ENCODE measurements at places on chromosomes 1 and 21.

- DNase-seq = no peak
These were observed 22.9 kb downstream of the SUSD4 start for GRCh38 chr1:223341121-223341520.

DNA sequence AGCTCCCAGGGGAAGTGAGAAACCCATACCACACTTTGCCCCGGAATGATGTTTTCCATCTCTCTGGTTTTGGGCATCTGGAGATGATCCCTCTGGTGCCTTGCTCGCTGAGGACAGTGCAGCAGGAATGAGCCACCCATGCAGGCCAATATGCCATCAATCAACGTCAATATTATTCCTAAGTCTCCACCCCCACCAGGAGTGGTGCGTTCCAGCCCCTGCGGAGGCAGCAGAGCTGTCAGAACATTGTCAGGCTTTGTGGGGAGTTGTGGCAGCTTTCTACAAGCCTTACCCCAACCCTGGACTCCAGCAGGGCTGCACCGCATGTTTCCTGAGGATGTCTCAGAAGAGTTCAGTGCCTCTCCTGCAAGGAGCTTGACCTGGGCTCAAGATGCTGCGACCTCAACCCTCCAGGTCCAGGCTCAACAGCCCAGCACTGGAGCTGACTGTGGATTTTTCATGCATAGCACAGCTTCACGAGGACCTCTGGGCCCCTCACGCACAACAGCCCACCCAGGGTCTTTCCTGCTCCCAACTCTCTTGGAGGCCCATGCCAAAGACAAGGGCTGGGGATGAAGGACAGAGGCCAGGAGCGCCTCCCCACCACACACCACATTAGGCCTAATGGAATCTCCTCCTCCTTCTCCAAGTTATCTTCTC is 67.5 kb downstream of the PSMG1 start:
- no peak for DNase-seq

DNA sequence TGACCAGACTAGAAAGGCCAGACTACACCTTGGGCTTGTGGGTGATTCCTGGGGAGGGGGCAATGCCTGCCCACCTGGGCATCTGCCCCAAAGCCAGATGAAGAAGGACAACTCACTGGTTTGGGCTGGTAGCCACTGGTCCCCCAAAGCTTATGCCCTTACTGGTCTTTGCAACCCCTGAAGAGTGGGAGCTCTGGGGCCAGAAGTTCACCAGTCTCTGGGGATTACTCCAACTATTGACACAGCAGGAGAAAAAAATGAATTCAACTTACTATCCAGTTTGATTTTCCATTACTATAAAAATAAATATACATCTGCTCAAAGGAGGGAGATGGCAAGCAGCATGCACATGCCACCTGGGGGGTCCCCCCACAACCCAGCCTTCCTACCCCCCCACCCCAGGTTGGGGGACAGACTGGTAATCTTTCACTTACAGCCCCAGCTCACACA is 2.6 kb downstream of the AHDC1 start:
- DNase-seq = no peak

- no peak for DNase-seq
These were observed 13.7 kb downstream of the DHRS3 start for GRCh38 chr1:12604114-12604874.

- no peak for DNase-seq
These were observed 209.3 kb upstream of the C1orf105 start for GRCh38 chr1:172211221-172211620.

GRCh38 chr1:160618763-160619274 is 28.0 kb downstream of the SLAMF1 start:
- no peak for DNase-seq

DNA sequence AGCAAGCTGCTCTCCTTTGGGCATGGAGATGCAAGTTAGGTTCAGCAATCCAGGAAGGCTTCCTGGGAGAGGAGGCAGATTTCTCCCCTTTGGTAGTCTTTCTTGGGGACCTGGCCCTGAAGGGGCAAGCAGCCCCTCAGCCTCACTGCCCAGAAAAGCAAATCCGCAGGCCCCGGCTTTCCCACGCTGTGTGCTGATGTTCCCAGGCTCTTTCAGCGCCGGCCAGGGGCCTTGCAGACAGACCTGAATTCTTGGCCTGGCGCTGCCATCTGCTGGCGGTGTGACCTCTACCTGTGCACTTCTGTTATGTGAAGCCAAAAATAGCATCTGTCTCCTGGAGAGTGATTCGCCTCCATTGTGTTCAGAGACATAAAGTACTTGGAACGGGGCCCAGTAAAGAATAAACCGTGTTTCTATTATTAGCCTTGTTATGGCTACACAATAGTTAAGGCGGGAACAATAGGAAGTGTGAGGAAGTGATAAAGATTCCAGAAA is 64.8 kb downstream of the ALPL start:
- no peak for DNase-seq

GRCh38 chr1:236853921-236854604 is 59.0 kb downstream of the MTR start:
- no peak for DNase-seq

- DNase-seq = no peak
These were observed 52.8 kb downstream of the LBR start for GRCh38 chr1:225374996-225375395.

DNA sequence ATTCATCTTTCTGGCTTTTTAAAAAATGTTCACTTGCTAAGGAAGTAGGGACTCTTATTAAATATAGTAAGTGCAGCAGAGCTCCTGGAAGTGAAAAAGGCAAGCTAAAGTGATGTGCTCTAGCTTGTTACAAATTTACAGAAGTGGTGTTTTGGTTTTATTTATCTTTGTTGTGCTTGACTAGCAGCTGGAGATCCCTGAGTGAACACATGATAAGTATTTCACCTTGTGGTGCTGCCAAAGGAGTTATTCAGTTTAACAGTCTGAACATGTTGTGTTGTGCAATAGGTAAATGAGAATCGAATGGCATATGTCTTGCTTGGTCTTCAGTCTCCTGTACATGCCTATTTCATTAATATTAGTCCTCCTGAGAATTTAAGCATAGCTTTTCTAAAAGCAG is 315.7 kb downstream of the TPR start:
- no peak for DNase-seq

DNA sequence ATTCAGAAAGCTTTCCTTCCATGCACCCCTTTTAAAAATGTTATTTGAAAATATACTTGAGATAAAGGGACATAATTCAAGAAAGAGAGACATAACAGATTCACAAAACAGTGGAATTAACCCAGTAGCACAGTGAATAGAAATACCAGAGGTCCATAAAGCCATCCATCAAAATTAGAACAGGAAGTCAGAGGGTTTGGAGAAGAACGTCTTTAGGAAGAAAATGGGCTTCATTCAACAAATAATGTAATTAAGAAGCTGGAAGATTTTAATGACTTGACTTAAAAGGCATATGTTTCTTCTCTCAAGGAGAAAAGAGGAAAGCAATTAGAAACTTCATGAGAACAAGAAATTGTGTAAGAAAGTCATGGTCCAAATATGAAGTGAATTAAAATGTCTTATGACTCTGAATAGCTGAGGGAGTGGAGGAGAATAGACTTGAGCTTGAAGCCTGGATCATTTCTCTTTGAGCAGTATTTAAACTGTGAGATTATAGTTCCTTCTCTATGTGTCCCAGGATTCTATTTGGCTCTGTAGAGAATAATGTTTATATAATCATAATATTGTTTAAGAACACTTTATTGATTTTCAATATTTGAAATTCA is 7.9 kb upstream of the HCRTR1 start:
- DNase-seq = no peak

- DNase-seq = no peak
These were observed 36.1 kb downstream of the LRRC40 start for GRCh38 chr1:70169018-70169839.

DNA sequence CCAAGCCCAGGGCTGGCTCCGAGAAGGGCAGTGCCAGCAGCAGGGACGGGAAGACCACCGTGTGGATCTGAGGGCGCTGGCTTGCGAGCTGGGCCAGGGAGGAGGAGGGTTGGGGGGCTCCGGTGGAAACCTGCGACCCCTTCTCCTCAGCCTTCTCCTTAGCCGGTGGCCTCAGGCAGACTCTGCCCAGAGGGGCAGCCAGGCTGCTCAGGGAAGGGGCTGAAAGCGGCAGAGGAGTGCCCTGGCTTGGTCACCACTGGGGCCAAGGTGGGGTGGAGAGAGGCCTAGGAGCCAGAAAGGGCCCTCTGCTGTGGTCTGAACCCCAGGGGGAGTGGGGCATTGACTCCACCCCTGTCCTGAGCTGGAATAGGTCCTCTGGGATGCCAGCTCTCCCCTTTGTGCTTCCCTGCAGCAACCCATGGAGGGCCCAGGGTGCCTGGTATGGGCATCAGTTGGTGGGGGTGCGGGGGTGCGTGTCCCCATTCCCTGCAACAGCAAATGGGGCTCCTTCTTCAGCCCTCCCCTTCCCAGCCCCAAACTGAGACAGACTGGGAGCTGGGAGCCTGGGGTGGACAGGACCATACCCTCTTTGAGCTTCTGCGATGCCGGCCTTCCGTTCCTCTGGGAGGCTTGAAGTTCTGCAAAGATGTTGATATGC is 6.5 kb upstream of the IBA57 start:
- DNase-seq = no peak

DNA sequence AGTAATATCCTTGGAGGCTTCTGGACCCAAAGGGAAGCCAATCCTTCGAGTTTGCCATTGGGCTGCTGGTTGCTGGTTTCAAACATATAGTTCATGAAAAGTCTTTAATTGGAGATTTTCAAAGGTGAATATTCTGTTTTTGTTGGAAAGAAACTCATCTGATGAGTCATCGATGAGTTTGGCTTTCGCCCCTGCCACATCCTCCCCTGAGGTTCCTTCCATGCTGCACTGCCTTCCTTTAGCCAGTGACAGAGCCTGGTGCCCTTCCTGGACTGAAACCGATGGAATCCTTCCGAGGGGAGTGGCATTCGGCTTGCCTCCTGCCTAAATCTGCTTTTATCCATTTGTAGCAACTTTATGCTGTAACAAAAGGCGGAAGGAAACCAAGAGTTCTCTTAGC is 550.0 kb downstream of the KIF26B start:
- no peak for DNase-seq

DNA sequence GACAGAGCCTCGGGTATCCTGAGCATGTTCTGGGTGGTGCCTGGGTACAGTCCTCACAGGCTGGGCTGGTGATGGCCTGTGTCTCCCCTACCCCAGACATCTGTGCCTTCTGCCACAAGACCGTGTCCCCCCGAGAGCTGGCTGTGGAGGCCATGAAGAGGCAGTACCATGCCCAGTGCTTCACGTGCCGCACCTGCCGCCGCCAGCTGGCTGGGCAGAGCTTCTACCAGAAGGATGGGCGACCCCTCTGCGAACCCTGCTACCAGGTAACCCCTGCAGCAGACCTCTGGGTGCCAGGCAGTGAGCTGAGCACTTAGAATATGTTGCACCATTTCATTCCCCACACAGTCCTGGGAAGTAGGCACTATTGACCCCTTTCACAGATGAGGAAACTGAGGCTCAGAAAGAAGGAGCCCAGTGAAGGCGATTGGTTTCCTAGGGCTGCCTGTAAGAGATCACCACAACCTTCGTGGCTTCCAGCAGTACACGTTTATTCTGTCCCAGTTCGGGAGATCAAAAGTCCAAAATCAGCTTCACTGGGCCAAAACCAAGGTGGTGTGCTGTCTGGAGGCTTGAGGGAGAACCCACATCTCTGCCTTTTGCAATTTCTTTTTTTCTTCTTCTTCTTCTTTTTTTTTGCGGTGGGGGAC is 11.8 kb downstream of the FBLIM1 start:
- no peak for DNase-seq

DNA sequence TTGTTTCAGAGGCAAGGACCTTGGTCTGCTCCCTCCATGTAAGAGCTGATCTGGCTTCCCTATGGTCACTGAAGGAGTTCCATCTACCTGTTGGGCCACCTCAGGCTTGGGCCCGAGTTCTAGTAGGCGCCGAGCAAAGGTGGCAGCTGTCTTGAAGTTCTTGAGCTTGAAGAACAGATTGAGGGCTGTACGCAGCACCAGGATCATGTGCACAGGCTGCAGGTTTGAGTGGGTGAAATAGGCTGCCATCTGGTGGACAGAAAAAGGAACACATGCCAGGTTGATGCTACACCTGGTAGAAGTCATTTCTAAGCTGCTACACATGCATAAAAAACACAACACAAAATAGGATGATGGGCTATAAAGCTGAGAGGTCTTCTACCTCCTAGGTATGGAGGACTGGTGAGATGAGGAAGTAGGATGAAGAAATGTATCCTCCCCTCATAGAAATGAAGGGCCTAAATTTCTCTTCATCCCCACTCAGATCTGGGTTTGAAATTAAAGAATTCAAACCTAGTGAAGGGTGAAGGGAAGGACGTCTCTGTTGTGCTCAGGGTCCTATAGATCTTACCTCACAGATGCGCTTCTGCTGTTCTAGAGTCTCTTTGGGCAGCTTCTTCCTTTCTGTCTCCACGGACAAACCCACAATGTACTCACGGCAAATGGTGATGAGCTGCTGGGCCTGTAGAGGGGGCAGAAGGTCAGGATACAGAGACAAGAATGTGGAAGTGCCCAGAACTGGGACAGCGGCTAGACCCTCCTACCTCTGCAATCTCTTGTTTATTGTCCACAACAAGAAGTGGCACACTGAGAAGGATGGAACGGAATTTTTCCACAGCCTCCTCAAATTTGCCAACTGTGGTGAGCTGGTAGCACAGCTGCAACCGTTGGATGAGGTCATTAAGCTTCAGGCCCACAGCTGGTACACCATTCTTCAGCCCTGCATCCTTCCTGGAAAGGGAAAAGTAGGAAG is 6.6 kb upstream of the PEX19 start:
- no peak for DNase-seq

- DNase-seq = no peak
These were observed 30.2 kb downstream of the LTN1 start for GRCh38 chr21:28962465-28962864.

DNA sequence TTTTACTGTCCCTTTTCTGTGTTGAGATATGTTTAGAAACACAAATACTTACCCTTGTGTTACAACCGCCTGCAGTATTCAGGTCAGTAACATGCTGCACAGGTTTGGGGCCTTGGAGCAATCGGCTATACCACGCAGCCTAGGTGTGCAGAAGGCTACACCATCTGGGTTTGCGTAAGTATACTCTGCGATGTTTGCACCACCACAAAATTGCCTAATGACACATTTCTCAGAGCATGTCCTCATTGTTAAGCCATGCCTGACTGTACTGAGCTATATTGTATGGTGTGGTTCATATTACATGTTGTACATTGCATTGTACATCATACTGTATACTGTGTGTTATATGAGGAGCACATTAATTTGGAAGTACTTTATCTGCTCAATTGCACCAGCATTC is 247.4 kb downstream of the RHOU start:
- DNase-seq = no peak

DNA sequence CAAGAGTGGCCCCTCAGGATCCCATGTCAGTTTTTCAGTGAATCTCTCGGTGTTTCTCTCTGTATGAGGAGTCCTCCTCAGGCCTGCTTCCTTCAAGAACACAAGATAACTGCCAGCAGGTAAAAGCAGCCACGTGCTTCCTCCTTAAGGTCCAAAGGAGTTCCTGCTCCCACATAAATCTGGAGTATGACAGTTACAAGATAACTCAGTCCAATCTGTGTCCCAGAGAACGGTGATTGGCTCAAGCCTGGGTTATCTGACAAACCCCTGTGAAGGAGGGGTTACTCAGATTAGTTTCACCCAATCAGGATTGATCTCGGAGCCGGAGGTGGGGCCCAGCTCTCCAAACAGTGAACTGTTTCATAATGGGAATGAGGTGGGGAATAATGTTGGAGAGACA is 5.8 kb upstream of the ANKRD13C start:
- no peak for DNase-seq
